T-helper 2 cell (primary cell): ENCODE measurements at places on chromosomes 4 and X.

- no peak for DNase-seq
Observed at GRCh38 chr4:24470666-24471485, 113.5 kb downstream of the DHX15 start.

DNA sequence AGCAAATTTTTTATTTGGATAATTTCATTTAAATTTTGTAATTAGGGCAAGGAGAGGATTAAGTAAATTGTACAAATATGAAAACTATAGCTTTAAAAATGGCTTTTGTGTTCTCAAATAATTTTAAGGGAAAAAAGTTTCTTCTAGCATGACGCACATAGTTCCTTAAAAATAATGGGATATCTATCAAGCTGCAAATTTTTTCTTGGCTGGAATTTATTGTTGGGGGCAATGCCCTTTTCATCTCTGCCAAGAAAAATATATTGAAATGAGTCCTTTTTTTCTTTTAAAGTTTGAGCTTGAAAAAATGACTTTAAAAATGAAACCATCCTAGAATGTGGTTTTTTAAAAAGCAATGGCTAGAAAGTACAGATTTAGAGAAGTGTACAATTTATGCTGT is 154.4 kb upstream of the UGT8 start:
- DNase-seq = no peak

GRCh38 chr4:109649872-109650271 is 53.4 kb downstream of the CASP6 start:
- DNase-seq = no peak

DNA sequence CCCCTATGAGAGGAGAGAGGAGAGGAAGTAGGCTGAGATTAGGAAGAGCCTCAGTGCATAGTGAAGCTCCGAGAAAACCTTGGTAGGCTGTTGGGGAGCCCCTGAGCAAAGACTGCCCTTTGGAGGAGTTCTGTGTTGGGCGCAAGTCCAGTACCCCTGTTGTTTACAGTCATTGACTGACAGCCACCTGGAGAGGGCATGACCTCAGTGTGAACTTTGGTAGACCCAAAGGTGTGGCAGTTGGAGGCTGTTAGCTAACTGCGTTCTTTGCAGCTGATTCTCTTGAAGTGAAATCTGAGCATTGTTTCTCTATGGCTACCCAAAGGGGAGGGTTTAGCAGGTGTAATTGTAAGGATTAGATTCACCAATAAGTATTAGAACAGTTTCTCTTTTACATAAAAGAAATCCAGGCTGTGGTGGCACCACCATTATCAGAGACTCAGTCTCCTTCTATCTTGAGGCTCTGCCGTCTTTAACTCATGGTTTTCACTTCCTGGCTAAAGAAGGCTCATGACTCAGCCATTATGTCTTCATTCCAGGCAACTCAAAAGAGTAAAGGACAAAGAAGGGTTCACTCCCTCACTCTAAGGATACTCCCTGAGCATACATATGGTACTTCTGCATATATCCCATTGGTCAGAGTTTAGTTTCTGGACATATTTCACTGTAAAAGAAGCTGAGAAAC is 33.4 kb downstream of the ANXA3 start:
- no peak for DNase-seq

GRCh38 chrX:22128961-22129360 is 96.8 kb downstream of the PHEX start:
- no peak for DNase-seq

DNA sequence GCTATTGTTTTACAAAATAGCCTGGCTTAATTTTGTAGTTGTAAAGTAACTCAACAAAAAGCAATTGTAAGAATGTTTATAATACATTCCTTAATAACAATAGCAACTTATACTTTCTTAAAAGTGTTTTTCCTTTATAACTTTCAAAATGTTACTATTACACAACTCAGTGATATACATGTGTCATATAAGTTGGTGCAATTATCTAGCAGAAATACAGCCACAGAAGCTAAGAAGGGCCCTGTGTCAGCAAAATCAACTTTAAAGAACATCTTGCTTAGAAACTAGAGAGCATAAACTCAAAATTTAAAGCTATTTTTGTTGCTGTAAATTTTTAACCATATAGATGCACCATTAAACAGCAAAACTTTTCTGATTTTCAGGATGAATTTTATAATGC is 41.4 kb upstream of the MAB21L2 start:
- DNase-seq = no peak

DNA sequence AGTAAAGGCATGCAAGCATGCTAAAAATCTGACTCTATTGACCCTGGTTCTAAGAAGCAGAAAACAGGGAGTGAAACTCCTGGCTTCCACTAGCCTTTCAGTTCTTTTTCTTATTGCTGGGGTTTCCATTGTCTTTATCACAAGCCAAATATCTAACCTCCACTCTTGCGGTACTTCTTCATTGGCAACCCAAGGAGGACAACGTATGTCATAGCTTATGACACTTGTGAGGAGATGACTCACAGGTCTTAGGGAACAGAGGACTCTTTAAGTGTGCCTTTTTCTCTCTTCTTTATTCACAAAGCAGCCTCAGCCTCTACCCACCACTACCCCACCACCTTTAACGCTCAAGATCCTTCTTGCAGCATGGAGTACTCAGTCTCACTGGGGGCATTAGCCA is 124.2 kb downstream of the GUCY2F start:
- no peak for DNase-seq

GRCh38 chrX:96424007-96424406 is 260.6 kb upstream of the DIAPH2 start:
- DNase-seq = no peak
